NCI-H524 treated with DMSO at 0.1 percent for 48 hours (cell line): ENCODE measurements at places on chromosomes 12 and 14.

DNA sequence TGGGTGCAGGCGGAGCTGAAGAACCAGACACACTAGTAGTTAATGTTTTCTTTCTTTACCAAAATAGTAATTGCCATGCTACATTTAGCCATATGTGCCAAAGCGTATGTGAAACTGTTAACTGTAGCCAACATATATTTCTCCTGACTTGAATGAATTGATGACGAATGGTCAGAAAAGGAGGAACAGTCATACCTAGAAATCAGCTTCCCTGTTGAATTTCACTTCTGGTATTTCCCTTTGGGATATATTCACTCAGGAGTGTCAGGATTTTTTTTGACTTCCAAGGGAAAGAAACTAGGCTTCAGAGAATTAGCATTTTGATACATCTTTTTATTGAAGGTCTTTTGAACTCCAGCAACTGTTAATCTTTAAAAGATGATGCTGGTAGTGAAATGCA lies 87.0 kb downstream of the ERC1 start:
- no peak for DNase-seq

DNA sequence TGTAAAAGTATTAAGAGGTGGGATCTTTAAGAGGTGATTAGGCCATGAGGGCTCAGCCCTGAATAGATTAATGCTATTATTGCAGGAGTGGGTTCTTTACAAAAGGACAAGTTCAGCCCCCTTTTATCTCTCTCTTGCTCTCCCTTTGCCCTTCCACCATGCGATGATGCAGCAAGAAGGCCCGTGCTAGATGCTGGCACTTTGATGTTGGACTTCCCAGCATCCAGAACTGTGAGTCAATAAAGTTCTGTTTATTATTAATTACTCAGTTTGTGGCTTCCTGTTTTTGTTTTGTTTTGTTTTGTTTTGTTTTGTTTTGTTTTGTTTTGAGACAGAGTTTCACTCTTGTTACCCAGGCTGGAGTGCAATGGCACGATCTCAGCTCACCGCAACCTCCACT lies 10.1 kb downstream of the RNASE1 start:
- DNase-seq, result no peak

DNA sequence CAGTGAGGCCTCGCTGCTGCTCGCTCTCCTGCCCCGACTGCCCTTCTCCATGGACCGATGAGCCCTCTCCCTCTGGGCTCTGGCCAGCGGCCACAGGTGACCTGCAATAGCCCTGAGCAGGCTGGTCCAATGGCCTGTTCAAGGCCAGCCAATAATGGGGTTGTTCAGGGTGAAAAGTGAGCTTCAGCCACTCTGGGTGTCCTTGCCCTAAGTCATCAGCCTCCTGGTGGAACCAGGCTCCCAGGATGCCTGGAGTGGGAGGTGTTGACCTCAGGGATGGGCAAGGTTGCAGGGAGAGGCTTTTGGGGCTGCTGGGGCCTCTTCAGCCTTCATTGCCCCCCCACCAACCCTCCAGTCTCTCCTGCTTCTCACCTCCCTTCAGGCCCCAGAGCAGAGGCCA lies 79.7 kb downstream of the RFLNA start:
- DNase-seq, result no peak

GRCh38 chr12:20105943-20106342 lies 262.4 kb upstream of the PDE3A start:
- no peak for DNase-seq

- DNase-seq, result peak; percentile 25
Observed at GRCh38 chr12:11648514-11649412, 711 bp upstream of the ETV6 start.

- DNase-seq, result no peak
Observed at GRCh38 chr14:96145116-96145864, 59.3 kb upstream of the BDKRB2 start.

DNA sequence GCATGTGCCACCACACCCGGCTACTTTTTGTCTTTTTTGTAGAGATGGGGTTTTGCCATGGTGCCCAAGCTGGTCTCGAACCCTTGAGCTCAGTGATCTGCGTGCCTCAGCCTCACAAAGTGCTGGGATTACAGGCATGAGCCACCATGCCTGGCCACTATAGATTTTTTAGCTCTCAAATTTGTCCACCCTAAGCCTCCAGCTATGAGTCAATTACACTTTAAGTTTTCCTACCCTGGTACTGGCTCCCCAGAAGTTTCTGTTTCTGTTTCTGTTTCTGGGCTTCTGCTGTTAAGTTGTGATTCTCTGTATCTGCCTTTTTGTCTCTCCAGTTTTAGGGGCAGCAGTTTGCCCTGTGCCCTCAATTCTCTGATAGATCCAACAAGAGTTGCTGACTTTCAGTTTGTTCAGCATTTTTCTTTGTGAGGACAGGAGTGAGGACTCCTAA lies 4.4 kb upstream of the TINF2 start:
- DNase-seq, result no peak

- no peak for DNase-seq
Observed at GRCh38 chr12:52813203-52813819, 605 bp downstream of the KRT4 start.

- no peak for DNase-seq
Observed at GRCh38 chr12:121102307-121102706, 30.4 kb upstream of the P2RX7 start.

DNA sequence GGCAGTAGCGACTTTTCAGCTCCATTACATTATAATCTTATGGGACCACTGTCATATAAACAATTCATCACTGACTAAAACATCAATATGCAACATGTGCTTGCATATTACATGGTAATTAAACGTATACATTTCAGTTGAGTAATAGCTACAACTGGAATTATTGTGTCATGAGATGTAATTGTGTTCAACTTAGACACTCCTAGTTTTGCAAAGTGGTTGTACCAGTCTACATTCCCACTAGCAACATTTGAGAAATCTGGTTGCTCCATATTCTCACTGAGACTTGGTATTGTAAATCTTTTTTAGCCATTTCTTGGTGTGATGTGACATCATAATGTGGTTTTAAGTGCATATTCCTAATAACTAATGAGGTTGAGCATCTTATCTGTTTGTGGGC lies 90.0 kb downstream of the CAPZA3 start:
- DNase-seq, result no peak

DNA sequence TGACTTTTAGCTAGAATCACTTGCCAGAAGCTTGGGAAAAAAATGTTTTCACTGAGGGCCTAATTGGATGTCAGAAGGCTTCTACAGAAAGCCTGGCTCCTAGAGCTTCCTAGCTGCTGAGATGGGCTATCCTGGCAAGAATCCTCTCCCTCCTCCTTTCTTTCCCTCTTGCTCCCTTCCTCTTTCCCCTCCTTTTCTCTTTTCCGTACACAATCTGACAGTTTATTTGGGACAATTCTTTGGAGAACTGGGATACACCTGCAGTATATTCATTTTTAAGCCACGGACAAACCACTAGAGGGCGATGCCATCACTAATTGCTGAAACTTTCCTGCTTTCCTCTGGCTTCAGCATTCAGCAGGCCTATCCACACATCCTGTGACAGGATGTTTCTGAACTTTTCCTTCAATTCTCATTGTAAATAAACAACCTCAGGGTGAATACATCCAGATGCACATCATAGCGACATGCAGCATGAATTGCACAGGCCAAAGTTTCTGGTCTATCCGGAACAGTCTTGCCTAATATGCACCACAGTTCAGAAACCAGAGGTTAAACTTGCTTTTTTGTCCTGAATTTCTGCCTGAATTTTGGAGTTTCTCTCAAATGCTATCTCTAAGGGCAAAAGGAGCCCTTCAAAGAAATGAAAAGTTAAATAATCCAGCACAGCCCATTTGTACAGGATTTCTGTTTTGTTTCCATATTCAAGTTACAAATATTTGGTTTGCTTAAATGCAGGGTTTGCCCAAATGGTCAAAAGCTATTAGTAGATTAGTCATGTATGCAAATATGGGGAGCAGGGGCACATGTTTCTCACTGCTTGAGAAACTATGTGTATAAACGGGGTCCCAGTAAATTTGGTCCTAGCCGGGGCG lies 142.8 kb downstream of the PAWR start:
- DNase-seq, result no peak

- DNase-seq, result no peak
Observed at GRCh38 chr12:108644811-108645120, 11.1 kb upstream of the SELPLG start.

DNA sequence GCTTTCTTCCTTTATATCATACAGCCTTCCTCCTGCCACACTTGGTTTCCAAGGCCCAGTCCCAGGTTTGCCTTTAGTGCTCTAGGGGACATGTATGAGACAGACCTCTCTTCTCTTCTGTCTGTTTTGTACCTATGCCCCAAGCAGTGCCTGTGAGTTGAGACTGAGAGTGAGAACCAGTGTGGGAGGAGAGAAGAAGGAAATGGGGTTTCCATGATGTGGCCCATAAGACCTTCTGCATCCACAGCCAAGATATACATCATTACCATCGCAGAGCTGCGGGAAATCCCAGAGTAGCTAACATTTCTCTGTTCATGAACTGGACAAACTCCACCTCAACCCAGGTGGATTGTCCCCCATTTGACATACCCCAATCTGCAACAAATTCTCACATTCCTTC lies 2.8 kb downstream of the TESPA1 start:
- DNase-seq, result no peak

DNA sequence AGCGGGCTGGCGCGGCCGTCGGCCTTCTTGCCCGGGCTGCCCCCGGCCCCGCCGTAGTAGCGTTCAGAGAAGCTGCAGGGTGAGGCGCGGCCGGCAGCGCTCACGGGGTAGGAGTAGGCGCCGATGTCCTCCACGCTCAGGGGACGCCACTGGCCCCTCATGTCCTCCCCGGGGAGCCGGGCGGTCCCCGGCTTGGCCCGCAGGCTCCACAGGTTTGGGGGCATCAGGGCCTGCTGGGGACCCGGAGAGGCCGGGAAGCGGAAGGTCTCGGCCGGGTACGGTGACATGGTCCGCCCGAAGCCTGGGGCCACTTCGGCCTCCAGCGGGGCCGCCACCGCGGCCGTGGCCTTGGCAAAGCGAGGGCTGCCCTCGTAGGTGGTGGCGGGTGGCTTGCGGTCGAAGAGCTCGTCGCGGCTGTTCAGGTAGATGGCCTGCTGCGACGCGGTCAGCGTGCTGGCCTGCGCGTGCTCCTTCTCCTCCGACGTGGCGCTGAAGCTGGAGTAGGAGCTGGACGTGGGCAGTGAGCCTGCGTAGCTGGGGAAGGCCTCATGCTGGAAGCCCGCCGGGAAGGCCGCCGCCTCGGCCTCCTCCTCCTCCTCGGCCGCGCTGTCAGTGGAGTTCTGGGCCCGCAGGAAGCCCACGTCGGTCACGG lies 48.7 kb downstream of the BEGAIN start:
- DNase-seq, result no peak

- no peak for DNase-seq
Observed at GRCh38 chr14:92527721-92528120, 14.1 kb downstream of the RIN3 start.

DNA sequence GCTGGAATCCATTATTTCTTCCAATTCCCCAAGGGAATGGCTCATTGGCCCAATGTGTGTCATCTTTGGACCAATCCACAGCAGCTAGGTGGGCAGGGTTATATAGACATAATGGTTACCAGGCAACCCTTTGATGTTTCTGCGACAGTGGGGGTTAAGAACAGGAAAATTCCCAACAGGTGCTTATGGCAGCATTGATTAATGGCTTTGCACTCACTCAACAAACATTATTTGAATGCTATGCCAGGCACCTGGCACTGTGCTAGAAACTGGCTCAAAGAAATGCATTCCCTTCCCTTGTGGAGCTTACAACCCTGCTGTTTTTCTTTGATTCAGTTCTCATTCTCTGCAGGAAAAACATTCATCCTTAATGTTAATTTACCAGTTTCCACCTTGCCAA lies 1221.0 kb downstream of the AACS start:
- no peak for DNase-seq

GRCh38 chr14:22536853-22537338 lies 52.1 kb downstream of the DAD1 start:
- no peak for DNase-seq

- no peak for DNase-seq
Observed at GRCh38 chr12:69383074-69383473, 23.5 kb downstream of the YEATS4 start.

DNA sequence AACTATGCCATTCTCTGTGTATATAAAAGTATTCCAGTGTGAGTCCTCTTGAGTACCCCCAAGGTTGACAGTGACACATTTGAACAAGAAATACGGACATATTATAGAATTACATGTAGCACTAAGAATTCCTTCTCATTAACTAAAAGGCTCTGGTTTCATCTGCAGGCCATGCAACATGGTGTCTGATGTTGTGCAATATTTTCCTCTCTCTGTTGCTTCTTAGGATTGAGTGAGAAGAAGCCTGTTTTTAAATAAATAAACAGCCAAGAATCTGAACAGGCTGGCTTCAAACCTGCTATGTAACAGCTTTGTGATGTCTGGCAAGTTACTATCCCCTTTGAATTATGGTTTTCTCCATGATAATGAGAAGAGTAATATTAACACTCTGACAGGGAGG lies 22.2 kb upstream of the CCER1 start:
- DNase-seq, result no peak

DNA sequence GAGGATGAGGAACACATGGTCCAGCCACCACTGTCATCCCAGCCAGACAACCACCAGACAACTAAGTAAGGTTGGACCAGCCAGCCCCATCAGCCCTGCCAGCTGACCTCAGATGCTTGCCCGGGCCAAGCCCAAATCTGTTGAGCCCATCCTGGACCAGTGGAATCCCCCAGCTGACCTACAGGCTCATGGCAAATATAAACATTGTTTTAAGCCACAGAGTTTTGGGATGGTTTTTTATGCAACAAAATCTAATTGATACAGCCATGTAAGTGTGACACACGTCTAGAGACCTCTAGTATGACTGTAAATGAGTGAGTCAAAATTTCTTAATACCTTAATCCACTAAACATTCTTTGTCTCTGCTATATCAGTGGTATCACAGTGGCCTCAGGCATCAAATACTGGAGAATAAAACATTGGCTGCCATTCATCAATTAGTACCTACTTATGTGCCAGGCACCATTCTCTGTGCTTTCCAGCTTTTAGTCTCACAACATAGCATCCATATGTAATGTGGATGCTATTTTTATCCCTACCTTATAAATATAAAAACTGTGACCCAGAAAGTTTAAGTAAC lies 24.2 kb upstream of the NT5DC3 start:
- DNase-seq, result no peak

DNA sequence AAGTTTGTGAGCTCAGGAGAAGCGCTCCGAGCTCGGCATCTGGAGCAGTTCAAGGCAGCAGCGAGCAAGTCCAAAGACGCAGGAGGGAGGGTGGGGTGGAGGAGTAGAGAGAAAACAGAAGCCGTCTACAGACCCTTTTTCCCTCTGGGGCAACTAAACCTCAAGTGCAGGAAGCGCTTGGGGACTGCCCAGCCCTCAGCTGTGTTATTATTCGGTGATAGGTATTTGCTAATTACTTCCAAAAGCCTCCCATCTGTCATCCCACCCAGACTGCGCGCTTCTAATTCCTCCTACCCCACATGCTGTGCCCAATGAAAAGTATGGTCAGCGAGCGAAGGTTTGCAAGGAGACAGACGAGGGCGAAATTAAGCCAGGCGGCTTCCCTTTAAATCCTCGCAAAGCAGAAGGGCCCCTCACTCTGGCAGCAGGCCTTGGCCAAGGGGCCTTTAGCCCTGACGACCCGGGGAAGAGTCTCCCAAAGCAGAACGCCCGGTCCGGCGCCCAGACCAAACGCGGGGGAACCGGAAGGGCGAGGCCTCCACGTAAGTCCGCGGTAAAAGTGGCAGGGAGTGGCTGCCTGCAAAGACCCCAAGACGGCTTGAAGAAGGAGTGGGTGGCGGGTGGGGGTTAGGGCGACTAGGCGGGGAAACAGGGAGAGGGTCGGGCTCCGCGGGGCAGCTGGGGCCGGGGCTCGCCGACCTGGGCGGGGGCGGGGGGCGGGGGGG lies 507 bp upstream of the CD9 start:
- DNase-seq, result peak; percentile 95

- no peak for DNase-seq
Observed at GRCh38 chr14:94412671-94413638, 24.6 kb upstream of the SERPINA1 start.
